ENCODE measurements at places on chromosomes 1 and 21. TPM values are rescaled to one million over a fixed set of nuclear protein-coding genes. Genes with fewer than 3 reads are reported as not detected.

DNA sequence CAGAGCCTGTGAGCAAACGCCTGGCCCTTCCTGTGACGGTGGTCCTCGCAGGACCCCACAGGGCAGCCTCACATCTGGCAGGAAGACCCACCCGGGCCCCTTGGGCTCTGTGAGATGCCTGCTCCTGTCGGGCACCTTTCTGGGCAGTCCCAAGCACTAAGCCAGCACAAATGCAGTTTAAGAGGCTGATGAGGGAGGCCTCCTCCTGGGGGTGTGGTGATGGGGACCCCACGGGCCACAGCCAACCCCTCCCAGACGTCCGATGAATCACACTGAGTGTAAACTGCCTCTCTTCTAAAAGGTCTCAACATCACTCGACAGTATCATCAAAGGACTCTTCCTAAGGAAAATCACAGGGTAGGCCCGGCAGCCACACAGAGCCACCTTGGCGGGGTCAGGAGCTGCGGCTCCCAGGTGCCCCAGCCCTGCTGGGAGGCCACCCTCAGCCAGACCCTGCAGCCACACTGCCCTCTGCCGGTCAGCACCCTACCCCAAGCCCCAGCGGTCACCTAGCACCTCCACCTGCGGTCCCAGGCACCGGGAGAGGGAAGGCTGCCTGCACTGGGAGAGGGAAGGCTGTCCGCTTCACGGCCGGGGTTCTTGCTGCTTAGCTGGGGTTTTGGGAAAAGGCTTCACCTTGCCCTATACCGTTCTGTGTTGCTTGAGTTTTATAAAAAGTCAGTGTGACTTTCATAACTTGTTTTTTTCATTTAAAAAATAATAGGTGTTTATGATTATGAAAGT, 3.9 kb upstream of the PRKCZ start:
- DNase-seq = peak; percentile 31

The FYB2 gene
- 0.05 TPM for total RNA-seq

GRCh38 chr1:6097824-6098223, 52.1 kb downstream of the KCNAB2 start:
- DNase-seq = no peak

DNA sequence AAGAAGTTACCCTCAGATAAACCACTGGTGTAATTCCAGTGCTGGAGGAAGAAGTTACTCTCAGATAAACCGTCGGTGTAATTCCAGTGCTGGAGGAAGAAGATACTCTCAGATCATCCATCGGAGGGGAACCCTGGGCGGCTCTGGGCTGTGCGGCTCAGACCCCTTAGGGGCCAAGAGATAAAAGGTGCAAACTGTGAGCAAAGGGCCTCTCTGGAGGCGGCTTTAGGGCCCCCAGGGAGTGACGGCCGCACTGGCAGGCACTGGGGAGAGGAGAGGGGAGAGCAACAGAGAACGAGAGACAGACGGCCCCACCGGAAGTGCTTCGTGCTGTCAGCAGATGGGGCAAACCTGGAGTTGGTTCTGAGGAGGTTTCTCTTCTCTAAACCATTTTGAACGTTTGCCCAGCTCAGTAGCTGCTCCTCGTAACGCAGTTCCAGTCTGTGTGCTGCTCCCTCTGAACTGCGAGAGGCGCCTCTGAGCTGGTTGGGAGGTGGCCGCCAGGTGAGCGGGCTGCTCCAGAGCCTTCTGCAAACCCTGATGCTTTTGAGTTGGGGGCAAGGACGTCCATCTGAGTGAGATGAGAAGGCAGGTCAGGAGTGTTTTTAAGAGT, 62.6 kb upstream of the COL6A1 start:
- no peak for DNase-seq

The VTCN1 gene
- total RNA-seq = 16.3 TPM

The SCCPDH gene
- 92.5 TPM for total RNA-seq

DNA sequence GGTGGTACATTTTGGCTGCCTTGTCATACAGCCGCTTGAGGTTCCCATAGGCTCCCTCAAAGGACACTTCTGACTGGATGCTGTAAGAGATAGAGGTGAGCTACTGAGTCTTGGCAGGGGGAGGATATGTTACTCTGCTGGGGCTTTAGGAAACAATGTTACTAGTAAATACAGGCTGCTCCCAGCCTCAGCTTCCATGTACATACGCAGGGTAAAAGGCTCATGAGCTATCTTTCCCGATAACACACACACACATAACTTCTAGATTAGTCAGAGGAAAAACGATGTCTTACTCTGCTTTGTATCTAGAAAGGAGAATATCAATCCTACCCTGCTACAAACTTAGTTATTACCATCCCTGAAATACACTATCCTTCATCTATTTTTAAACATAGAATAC, 14.3 kb downstream of the SMG5 start:
- no peak for DNase-seq

- DNase-seq = no peak
These were observed 49.6 kb upstream of the GOLT1A start for GRCh38 chr1:204263254-204263910.

DNA sequence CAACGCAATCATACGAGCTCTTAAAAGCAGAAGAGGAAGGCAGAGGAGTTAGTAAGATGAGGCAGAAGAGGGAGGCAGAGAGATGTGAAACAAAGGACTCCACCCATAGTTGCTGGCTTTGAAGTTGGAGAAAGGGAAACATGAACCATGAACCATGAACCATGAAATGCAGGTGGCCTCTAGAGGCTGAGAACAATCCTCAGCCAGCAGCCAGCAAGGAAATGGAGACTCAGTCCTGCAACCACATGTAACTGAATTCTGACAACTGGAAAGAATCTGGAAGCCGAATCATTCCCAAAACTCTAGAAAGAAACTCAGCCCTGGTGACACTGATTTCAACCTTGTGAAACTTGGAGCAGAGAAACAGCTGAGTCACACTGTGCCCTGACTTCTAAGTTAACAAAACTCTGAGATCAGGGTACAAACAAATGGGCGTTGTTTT, 10.1 kb downstream of the DIPK1A start:
- peak; percentile 60 for DNase-seq

DNA sequence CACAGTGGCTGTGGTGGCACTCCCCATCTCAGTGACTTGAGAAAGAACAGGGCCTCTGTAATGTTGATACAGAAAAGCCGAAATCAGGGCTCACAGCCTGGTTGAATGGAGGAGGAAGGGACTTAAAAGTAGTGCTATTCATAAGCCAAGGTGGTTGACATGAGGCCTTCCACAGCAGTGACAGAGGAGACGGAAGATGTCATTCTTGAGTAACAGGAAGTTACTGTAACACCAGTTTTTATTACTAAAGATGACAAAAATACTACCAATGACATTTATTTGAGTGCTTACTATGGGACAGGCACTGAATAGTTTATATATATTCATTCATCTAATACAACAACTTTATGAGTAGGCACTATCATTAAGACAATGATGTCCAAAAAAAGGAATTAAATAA, 52.8 kb upstream of the GNG12 start:
- DNase-seq = no peak

The TRNP1 gene
- total RNA-seq = 106 TPM

DNA sequence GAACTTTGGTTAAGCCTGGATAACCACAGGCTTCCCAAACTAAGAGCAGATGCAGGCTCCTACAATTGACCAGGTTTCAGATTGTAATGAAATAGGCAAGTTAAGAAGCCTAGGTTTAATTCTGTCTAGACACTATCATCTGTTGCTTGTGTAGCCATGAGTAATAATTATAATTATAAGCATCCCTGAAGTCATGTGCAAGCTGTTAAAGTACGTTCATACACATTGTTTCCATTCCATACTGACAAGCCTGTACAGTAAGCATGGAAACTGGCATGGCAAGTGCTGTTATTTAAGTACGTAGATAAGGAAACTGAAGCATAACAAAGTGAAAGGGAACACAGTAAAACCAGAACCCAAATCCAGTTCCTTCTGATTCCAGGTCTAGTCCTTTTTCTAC, 557.2 kb upstream of the BEND5 start:
- no peak for DNase-seq

The PSMB4 gene
- total RNA-seq = 207 TPM

DNA sequence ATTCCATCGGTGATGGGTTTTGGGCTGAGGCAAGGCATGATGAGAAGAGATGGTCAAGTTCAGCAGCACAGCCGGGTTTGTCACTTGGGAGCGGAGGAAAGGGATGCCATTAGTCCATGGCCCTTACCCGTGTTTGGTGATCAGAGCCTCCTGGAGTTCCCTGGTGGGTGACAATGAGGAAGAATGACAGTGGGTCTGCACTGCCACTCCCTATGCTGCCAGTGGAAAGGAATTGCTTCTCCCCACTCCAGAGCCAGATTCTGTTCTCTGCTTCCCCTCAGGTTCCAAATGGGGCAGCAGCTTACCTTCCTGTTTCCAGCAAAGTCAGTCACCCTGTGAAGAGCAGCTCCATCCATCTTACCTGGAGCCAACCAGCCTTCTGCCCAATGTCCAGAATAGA, 393.1 kb downstream of the PTPRU start:
- DNase-seq = no peak

GRCh38 chr1:1671365-1672119, 12.7 kb upstream of the CDK11B start:
- no peak for DNase-seq

DNA sequence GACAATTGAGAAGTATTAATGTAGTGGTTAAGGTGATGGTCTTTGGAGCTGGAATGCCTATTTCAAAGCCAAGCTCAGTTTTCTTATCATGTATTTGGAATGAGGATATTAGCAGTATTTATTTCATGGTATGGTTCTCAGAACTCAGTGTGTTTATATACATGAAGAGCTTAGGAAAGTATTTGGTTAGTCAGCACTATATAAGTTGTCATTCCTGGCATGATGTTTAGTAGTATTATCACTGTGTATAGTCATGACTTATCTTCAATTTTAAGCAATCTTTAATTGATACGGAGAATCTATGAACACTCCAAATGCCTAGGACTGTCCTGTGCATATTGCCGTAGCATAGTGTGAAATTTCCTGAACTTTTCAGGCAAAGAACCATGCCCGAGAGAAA, 501.9 kb upstream of the USP24 start:
- DNase-seq = no peak

The TDRD10 gene
- 0.10 TPM for total RNA-seq

The ITLN2 gene
- not detected for total RNA-seq

DNA sequence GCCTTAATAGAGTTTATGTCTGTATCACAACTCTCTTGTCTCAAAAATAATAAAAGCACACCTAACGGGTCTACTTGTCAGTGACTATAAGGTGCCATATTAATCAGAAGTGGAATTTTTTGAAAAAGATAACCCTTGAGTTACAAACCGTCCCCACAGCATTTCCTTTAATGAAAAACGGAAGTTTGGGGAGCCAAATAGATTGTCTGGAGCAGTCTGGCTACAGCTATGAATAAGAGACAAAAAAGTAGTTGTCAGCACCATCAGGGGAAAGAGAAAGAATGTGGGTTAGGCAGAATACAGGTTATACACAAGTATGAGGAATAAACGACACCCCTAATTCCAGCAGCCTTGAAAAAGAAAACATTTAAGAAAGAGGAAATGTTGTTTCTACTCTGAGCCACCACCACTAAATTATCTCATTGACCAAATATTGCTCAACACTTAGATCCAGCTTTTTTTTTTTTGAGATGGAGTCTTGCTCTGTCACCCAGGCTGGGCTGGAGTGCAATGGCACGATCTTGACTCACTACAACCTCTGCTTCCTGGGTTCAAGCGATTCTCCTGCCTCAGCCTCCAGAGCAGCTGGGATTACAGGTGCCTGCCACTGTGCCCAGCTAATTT, 29.4 kb upstream of the USP24 start:
- DNase-seq = peak; percentile 70

The S100A7A gene
- not detected for total RNA-seq

- no peak for DNase-seq
These were observed 44.4 kb upstream of the SCMH1 start for GRCh38 chr1:41286486-41286885.

DNA sequence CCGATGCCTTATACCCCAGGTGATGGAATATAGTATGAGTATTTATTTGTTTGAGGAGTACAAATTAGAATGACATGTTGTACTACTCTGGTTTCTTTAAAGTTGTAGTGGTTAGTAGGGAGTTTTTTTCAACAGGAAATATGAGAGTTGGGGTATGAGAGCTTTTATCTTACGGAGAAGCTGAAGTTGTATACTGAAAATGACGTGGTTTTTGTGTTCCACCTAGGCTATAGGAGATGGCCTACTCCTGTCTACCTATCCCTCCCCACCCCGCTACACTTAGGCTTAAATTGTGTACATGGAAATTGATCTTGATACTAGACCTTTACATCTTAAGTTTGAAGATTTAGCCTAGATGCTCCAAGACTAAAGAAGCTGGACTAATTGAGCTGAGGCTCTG, 6.8 kb upstream of the HAX1 start:
- no peak for DNase-seq

The WDR64 gene
- total RNA-seq = not detected

DNA sequence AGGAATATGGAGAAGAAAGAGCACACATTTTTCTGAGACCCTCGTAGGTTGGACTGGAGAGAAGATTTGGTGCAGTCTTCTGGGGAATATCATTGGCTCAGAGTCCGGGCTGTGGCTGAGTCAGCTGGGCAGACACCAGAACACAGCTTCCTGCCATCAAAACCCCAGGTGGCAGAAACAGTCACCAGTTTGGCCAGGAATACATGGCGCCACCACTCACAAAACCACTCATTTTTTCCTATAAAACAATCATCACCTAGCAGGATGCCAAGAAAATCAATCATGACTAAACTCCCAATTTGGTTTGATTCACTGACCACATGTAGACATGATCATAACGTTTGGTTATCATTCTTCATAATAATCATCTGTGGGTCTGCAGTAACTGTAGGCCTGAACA, 178.1 kb upstream of the PBX1 start:
- DNase-seq = no peak

DNA sequence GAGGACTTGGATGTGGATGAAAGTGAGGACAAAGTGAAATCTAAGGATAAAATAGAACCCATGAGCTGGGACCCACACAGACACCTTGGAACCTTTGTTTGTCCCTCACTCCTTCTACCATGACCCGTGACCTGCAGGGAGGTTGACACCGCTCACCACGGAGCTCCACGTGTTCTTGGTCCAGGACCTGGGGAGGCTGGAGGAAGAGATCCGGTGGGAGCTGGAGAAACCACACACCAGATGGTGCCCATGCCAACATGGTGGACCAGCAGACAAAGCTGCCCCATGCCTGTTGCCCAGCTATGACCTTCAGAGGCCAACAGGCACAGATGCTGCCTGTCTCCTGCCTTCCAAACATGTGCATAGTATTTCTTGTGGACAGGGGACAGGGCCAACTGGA, 721.9 kb downstream of the PTPRU start:
- no peak for DNase-seq

- DNase-seq = no peak
These were observed 6.7 kb downstream of the OTUD7B start for GRCh38 chr1:150003801-150004200.

- DNase-seq = no peak
These were observed 441.0 kb upstream of the PRMT6 start for GRCh38 chr1:106615473-106615872.

GRCh38 chr1:5424802-5425703, 567.2 kb downstream of the NPHP4 start:
- DNase-seq = peak; percentile 64

The ILDR2 gene
- 17.5 TPM for total RNA-seq

GRCh38 chr1:116561563-116561962, 9.3 kb downstream of the CD58 start:
- no peak for DNase-seq
